ENCODE measurements at places on chromosomes 13 and 19. TPM values are rescaled to one million over a fixed set of nuclear protein-coding genes. Genes with fewer than 3 reads are reported as not detected.

VSTM1 gene
- not detected for total RNA-seq

ZNF681 gene
- total RNA-seq: 0.37 TPM

NFIC gene
- total RNA-seq: 21.4 TPM

HCST gene
- not detected for total RNA-seq

SIGLECL1 gene
- total RNA-seq: not detected

ZNF20 gene
- total RNA-seq: 2.9 TPM

FGF22 gene
- total RNA-seq: not detected

PRR20D gene
- not detected for total RNA-seq

MISP gene
- 73.5 TPM for total RNA-seq

UBE2L5 gene
- not detected for total RNA-seq

MEIOSIN gene
- total RNA-seq: not detected

TTC9B gene
- total RNA-seq: not detected

TMEM238 gene
- 11.8 TPM for total RNA-seq

CLDN10 gene
- total RNA-seq: 1.7 TPM

GPR18 gene
- not detected for total RNA-seq

MAP4K1 gene
- not detected for total RNA-seq

MAG gene
- total RNA-seq: not detected

CYP2F1 gene
- 0.07 TPM for total RNA-seq

IRGC gene
- not detected for total RNA-seq

INSL3 gene
- total RNA-seq: not detected

TMPRSS9 gene
- 0.05 TPM for total RNA-seq

SIN3B gene
- total RNA-seq: 22.9 TPM

SLITRK5 gene
- 0.07 TPM for total RNA-seq

C2CD4C gene
- total RNA-seq: 0.42 TPM

ZNF837 gene
- 3.1 TPM for total RNA-seq

NXNL1 gene
- not detected for total RNA-seq

C19orf18 gene
- 0.28 TPM for total RNA-seq

ATP7B gene
- 4.5 TPM for total RNA-seq

IGFL1 gene
- total RNA-seq: 0.37 TPM

ZNF285 gene
- total RNA-seq: 2.0 TPM

TBXA2R gene
- not detected for total RNA-seq

OR10H4 gene
- not detected for total RNA-seq

AMER2 gene
- total RNA-seq: not detected

SMAD9 gene
- 1.3 TPM for total RNA-seq

TEAD2 gene
- 29.8 TPM for total RNA-seq

ADM5 gene
- 2.0 TPM for total RNA-seq
